Posterior cingulate gyrus (tissue), 11 donors: ENCODE measurements at places on chromosomes 13 and 19.

GRCh38 chr19:51023946-51024345 is 2.5 kb downstream of the KLK11 start:
- no peak for DNase-seq

DNA sequence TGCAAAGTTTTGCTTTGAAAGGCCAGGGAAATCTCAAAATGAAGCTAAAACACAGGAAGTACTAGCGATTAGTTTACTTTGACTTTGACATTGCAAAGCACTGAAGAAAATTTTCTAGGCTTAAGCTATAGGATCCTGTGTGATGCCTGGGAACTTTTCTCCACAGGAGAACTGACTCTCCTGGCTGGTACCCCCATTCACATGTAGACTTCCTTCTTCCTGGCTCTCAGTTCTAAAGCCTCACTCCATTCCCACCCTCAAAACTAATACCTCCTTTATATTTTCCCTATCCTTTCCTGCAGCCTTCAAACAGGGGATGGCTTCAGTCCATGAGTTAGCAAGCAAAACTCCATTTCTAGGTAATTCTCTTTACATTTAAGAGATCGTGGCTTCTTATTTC is 189.5 kb downstream of the SLITRK1 start:
- no peak for DNase-seq

DNA sequence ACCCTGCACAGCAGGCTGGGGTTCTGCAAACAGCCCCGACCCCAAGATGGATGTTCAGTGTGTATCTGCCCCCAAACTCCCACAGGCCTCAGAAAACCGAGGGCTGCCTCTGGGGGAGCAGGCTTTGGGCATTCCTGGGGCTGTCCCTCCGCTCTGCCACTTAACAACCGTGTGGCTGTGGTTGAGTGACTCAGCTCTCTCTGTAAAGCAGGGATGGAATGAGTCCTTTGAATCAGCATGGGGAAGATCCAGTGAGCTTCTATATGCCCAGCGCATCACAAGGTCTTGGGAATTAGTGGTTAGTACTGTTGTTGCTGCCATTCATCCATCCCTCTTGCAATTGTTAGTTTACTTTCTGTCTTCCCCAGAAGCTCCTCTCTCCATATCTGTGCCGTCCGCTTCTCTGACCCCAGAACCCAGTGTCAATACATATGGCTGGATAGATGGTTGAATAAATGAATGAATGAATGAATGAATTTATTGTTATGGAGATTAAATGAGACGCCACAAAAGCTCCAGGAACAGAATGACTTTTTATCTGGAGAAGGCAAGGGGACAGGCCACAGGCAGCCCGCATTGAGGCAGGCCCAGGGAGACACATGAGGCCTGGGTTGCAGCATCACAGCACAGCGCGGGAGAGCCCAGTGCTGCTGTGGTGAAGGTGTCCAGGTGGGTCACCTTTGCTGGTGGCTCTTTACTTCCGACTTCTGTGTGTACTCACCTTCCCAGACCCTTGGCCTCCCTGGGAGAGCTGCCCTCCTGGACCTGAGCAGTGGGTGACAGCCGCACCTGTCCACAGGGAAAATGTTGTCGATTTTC is 89.2 kb downstream of the RGCC start:
- no peak for DNase-seq

DNA sequence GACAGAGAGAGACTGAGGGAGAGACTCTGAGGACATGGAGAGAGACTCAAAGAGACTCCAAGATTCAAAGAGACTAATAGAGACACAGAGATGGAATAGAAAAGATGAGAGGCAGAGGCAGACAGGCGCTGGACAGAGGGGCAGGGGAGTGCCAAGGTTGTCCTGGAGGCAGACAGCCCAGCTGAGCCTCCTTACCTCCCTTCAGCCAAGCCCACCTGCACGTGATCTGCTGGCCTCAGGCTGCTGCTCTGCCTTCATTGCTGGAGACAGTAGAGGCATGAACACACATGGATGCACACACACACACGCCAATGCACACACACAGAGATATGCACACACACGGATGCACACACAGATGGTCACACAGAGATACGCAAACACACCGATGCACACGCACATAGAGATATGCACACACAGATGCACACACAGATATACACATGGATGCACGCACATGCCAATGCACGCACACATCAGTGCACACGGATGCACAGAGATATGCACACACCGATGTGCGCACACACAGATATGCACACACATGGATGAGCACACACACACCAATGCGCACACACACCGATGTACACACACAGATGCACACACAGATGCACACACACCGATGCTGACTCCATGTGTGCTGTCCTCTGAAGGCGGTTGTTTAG is 3.3 kb upstream of the F10 start:
- DNase-seq = no peak

- DNase-seq = no peak
These were observed 37.1 kb downstream of the LACC1 start for GRCh38 chr13:43916828-43917227.

- DNase-seq = no peak
These were observed 364.0 kb downstream of the KCTD12 start for GRCh38 chr13:76522083-76522755.

- no peak for DNase-seq
These were observed 8.1 kb upstream of the BCL3 start for GRCh38 chr19:44740351-44740824.

DNA sequence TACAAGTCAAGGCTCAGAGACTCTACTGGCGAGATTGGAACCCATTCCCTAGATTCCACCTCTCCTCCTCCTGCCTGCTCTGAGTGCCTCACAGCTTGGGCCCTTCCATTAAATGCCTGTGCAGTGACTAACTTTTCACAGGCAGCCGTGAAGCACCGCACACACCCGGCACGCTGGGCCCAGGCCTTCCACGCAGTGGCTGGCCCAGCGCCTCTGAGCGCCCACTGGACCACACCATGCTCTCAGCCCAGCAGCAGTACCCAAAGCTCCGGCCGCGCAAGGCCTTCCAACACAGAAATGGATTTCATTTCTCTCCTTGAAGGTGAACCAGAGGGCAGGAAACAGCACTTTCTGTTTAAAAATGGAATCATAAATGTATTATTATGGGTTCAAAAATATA is 26.0 kb downstream of the RAB20 start:
- DNase-seq = no peak

DNA sequence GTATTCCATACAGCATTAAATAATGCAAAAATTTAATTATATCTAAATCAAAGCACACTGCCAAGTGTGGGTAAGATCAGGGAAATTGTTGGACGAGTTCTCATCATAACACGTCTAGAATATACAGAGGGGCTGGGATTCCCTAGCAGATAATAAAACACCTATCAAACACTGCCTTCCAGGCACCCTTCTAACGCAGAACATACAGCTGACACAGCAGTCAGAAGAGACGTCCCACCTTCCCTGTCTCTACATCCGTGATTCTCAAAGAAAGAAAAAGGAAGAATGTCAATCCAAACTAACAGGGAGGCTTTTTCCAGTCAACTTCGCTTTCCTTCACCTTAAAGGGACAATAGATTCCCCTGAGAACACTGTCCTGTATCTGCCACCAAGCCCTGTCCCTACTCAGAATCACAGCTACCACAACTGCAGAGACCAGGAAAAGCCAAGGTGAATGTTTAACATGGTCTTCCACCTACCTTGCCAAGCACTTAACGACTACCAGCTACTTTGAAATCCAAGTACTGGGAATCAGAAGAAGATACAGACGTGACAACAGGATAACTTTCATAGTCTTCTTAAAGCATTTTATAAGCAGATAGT is 38.5 kb downstream of the TBC1D4 start:
- DNase-seq = no peak

DNA sequence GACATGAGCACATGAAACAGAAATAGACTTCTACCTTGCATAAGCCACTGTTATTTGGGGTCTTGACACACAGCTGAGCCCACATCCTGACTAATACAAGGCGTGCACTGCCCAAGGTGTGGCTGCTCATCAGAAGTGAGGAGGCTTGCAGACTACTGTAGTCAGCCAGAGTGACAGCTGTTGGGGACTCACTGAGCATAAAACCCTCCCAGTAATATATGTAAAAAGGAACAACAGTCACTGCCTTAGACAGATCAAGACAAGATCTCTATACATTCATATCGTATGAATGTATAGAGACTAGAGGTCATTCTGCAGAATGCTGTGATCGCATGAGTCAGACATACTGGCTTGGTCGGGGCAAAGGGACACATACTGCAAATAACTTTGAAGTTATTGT is 4.1 kb upstream of the C1QTNF9B start:
- DNase-seq = no peak

GRCh38 chr13:108451121-108451520 is 178.3 kb upstream of the MYO16 start:
- no peak for DNase-seq

GRCh38 chr13:94154367-94154766 is 325.1 kb downstream of the DCT start:
- DNase-seq = no peak

- DNase-seq = no peak
These were observed 5.2 kb downstream of the BORCS8 start for GRCh38 chr19:19186742-19187141.

GRCh38 chr19:47323872-47324271 is 8.1 kb upstream of the C5AR2 start:
- no peak for DNase-seq

GRCh38 chr13:35496006-35496405 is 19.5 kb upstream of the MAB21L1 start:
- DNase-seq = no peak

DNA sequence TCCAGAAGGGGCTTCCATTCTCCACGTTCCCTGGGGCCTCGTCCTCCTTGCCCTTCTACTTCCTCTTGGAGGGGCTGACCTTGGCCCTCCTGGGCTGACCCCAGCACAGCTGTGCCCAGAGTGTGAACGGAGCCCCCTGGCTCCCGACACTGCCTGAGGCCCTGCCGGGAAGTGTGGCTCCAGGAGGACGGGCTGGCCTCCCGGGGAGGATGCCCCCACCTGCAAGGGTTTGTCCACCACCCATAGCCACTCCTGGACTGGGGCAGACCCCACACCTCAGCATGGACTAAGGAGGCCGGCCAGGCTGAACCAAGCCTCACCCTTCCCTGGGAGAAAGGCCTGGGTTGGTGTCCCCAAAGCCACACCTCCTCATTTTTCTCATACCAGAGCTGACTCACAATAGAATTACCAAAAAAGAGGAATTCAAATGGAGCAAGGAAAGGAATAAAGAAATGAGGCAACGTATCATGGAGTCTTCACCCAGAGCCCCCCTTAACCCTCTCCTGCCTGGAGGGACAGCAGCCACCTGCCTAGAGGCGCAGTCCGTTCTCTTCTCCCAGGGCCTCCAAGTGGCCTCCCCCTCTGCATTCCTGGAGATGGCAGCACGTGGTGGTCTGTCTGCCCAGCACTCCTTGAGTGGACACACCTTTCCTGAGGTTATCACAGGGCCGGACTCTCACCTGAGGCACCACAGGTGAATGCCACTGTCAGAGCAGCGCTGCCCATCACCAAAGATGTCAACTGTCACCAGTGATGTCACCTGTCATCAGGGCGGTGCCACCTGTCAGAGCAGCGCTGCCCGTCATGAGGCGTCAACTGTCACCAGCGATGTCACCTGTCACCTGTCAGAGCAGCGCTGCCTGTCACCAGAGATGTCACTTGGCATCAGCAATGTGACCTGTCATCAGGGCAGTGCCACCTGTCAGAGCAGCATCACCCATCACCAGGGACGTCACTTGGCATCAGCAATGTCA is 3.1 kb upstream of the C13orf46 start:
- no peak for DNase-seq

- no peak for DNase-seq
These were observed 37.5 kb downstream of the C13orf46 start for GRCh38 chr13:113936166-113936965.

GRCh38 chr19:19213426-19214158 is 1.8 kb downstream of the NCAN start:
- no peak for DNase-seq

GRCh38 chr19:58558066-58558622 is at the start of gene UBE2M:
TSS of gene UBE2M (minus strand) at chr19:58558611. CDS start at chr19:58558381, 230 bp downstream.
- no peak for DNase-seq

- DNase-seq = peak; percentile 67
These were observed 59.3 kb downstream of the ATP11A start for GRCh38 chr13:112748947-112749735.

DNA sequence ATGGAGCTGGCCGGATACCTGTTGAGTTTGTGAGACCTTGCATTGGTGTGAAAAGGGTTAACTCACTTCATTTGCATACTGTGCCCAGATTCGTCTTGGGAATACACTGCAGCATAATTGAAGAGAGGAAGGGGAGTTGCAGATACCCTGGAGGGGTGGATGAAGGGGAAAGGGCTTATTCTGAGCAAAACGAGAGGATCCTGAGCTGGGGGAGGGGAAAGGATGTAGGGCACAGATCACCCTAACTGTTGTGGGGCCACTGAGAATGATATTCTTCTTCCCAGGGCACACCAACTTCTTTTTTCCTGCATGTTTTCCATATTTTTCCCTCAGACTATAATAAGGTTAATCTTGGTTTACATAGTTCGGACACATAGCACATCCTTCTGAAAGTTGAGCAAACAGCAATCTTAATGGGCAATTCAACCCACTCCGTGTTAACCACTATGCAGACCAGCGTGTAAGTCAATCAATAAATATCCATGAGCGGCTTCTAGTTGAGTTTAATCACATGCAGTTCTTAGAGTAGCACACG is 11.7 kb upstream of the PTPRS start:
- DNase-seq = no peak

- DNase-seq = no peak
These were observed 25.7 kb downstream of the CHAMP1 start for GRCh38 chr13:114339857-114340534.

GRCh38 chr13:76406243-76406642 is 480.0 kb downstream of the KCTD12 start:
- DNase-seq = no peak

- DNase-seq = no peak
These were observed 270.0 kb downstream of the SLITRK6 start for GRCh38 chr13:85529218-85529594.

GRCh38 chr19:15457701-15458484 is 6.5 kb downstream of the RASAL3 start:
- peak; percentile 53 for DNase-seq

- no peak for DNase-seq
These were observed 24.9 kb downstream of the CELF5 start for GRCh38 chr19:3249408-3249807.

GRCh38 chr19:58521651-58522050 is 2.0 kb upstream of the ZBTB45 start:
- DNase-seq = no peak
